ENCODE measurements at places on chromosomes 7 and 10. TPM values are rescaled to one million over a fixed set of nuclear protein-coding genes. Genes with fewer than 3 reads are reported as not detected.

Gene CLCN1
- 1.2 TPM for total RNA-seq

Gene CUL1
- 35.7 TPM for total RNA-seq

Gene ANXA11
- total RNA-seq: 247 TPM

GRCh38 chr10:128958834-128959690, 508.0 kb upstream of the MGMT start:
- no peak for DNase-seq

DNA sequence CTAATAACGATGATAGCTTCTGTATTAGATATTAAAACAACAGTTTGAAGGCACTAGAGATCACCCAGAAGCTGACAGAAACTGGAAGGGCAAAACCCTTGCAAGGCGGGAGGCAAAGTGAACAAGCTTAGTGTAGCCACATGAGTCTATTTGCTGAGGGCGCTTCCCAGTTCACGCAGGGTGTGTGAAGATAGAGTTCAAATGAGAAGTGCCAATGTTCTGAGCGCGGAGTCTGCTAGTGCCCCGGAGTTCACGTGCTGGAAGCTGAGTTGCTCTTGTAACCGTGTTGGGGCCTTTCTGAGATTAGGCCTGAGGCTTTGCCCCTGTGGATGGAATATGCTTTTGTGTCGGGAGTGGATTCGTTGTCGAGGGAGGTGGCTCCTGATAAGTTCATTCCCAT, 16.6 kb upstream of the GTPBP4 start:
- DNase-seq: peak; percentile 54

DNA sequence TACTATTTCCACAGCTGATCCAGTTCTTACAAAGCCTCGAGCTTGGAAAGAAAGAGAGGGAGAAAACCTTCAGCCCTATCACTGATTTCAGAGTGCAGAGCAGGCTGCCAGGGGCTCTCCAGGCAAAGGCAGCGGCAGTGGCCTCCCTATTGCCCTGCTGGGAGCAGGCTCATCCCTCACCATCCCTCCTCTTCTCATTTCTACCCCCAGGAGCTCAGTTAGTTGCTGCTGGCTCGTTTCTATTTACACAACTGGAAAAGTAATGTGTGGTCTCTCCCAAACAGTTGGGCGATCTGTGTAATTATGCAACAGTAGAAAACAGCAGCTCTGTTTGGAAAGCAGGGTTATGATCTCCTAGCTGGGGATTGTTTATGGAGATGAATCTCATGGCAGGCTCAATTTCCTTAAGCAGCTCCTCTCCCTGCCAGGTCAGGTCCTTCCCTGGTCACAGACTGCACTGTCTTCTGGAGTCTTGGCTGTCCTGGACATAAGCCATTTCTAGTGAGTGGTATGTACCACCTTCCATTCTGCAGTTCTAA, 28.7 kb upstream of the TNS3 start:
- no peak for DNase-seq

DNA sequence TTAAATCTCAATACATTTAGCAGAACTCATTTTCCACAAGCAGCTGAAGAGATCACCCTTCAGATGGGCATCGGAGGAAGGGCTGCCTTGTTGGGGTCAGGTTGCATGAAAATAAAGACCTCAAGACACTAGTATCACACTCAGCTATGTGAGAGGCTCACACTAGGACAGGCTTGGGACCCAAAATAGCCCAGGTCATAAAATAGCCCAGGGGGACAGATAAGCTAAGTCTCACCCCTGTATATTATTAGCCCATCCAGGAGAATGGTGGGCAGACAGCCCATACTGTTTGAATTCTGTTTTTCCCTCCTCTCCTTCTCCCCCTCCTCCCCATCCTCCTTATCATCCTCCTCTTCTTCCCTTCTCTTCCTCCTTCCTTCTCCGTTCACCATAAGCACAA, 415.1 kb upstream of the C7orf33 start:
- DNase-seq: no peak

DNA sequence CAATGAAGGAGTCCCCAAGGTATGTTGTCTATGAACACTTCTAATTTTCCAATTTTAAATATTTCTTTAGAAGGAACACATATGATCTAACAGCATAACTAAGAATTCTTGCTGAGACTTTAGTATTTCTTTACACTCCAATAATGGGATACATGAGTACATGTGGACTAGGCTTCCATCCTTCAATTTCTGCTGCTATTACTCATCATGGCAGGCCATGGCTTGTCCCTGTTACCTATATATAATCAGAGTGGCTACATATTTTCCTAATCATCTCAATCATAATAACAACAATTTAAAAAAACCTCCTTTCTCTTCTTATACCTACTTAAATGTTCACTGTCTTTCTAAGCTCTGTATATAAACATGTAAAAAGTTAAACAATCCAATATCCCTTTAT, 60.3 kb upstream of the TAC1 start:
- DNase-seq: no peak

DNA sequence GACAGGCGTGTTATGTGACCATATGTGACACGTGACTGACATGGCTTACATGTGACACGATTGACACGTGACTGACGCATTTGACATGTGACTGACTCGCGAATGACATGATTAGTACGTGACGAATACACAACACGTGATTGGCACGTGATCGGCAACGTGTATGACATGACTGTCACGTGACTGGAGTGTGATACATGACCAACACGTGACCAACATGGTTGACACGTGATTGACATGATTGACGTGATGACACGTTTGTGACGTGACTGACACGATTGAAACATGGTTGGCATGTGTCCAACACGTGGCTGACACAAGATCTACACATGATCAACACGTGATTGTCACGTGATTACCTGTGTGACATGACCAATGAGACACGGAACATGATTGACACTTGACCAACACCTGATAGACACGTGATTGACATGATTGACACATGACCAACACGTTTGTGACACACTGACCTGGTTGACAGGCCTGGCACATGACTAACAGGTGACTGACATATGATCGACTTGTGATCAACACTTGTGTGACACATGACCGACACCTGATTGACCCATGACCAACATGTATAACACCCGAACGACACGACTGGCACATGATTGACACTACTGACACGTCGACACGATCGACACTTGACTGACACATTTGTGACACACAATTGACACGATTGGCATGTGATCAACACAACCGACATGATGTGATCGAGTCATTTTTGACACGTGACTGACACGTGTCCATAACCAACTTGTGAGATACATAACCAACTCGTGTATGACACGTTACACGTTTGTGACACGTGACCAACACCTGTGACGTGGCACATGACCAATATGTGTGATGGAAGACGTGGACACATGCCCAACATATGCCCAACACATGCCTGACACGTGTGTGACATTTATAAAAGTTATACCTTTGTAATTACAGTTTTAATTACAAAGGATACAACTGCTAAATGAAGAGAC, 21.1 kb downstream of the CRPPA start:
- no peak for DNase-seq

GRCh38 chr10:12556039-12556438, 206.7 kb downstream of the CAMK1D start:
- DNase-seq: no peak
